ENCODE measurements at places on chromosomes 7 and 10.

DNA sequence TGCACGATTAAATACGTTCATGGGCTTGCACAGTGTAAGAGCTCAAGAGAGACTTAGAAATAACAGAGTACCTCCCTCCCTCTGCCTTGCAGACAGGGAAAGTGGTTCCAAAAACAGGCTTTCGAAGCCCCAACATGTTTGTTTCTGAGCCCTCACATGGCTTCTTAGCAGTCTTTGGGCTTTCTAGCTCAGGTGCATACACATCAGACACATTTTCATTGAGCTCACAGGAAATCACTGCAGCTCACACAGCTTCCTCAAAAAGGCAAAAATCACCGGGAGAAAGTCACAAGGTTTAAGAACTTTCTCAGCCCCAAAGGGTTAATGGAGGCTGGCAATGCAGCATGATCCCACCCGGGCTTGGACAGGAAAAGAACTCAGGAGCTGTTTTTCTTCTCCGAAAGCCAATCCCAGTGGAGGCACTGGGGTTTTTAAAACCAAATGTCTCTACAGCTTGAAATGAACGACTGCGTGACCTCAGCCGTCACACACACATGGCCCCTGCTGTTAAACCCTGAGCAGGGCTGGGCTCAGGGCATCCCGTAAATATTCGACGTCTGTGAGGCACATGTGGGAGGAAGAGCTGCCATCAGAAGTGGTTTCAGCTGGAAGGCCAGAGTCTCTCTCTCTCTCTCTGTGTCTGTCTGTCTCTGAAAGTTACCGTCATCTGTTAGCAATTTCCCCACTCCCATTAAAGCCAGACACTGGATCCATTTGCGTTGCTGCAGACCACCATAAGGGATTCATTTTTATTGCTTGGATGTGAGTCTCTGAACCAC lies 69.7 kb downstream of the CALML3 start:
- no peak for DNase-seq

GRCh38 chr10:94403380-94404213 lies 1.3 kb downstream of the TBC1D12 start:
- peak; percentile 11 for DNase-seq

- peak; percentile 59 for DNase-seq
Measured at GRCh38 chr7:87152897-87153641, 816 bp downstream of the DMTF1 start.

GRCh38 chr7:102175423-102176170 lies 111.1 kb upstream of the SH2B2 start:
- no peak for DNase-seq

DNA sequence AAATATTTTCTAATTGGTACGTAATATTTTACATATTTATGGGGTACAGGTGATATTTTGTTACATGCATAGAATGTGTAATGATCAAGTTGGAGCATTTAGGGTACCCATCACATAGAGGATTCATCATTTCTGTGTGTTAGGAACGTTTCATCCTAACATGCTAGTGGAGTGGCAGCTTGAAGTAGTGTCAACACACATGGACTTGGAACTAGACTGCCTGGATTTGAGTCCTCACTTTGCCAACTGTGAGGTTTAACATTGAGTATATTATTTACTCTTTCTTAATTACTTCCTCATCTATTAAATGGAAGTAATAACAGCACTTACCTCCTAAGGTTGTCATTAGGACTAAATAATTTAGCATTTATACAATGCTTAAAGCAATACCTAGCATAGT lies 241.9 kb downstream of the PLXDC2 start:
- no peak for DNase-seq

Measured in activated CD4-positive, alpha-beta T cell treated with anti-CD3 and anti-CD28 coated beads, Interleukin-2, amount 50 U/mL, for 48 hours (primary cell).